Activated CD8-positive, alpha-beta memory T cell treated with anti-CD3 and anti-CD28 coated beads for 1 hour (primary cell): ENCODE measurements at places on chromosomes 5 and 9.

DNA sequence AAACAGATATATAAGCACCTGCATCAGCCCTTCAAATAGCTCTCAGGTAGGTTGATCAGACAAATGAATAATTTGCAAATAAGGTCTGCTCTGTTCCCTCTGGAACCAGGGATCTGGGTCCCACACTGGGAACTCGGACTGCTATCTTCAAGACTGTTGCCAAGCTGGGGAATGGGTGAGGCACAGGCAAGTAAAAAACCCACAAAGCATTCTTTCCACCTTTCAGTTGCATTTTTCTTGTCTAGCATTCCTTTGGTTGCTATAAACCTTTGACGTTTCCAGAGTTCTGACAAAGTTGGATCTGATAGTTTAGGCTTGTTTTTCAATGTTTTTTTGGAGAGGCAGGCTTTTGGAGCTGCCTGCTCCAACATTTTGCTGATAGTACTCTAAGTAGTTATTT is 20.1 kb downstream of the FBXL17 start:
- no peak for DNase-seq

- no peak for DNase-seq
Measured at GRCh38 chr5:97276474-97277120, 93.5 kb upstream of the RIOK2 start.

DNA sequence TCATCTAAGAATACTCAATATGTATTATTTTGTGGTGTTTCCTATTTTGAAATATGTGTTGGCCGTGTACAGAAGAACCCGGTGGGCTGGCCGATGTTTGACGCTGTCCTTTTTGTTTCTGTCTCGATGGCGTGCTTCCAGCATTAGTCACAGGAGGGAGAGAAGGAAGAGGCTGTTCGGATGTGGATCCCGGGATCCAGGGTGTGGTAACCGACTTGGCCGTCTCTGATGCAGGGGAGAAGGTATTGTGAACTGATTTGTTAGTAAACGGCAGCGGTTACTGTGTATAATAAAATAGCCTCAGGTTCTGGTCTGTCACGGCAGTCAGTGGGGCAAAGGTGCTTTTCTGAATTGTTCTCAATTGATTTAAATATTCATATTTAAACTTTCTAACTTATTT is 275.0 kb downstream of the ARHGEF28 start:
- DNase-seq = no peak

- DNase-seq = no peak
Measured at GRCh38 chr9:94110821-94111252, 26.6 kb downstream of the PTPDC1 start.

DNA sequence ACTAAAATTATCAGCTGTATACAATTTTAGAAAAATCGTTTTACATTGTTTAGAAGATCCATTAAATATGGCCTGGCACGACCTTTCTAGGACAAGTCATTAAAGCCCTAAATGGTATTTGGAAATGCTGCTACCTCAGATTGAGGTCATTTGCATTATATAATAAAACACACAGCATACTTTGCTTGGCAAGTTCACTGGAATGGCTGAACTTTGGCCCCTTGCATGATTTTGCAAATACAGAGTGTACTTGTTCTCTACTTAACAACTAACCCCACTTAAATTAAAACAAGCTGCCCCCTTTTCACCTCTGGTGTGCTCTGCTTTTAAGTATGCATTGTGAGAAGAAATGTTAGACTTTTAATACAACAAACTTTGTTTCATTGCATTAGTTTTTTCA is 860.1 kb downstream of the PTPRD start:
- DNase-seq = no peak

GRCh38 chr9:1599961-1600360 is 415.2 kb upstream of the SMARCA2 start:
- no peak for DNase-seq

- DNase-seq = peak; percentile 16
Measured at GRCh38 chr9:34547960-34548611, 25.3 kb upstream of the ENHO start.

GRCh38 chr5:141431286-141431685 is 979 bp downstream of the PCDHGA12 start:
- DNase-seq = no peak

DNA sequence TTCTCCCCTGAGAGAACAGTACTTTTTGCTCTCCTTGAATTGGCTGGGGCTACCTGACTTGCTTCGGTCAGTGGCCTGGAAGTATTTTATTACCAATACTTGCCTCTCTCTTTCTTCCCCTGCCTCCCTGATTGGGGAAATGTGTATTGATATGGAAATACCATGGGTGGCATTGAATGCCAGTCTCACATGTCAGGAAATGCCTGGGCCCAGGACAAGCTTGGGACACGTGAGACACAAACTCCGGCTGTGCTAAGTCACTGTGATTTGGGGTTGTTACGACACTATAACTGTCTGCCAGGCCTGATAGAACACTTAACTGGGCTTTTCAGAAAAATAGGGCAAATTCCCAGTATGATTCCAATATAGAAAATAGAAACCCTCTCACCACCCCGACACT is 238.3 kb downstream of the GADD45G start:
- no peak for DNase-seq

DNA sequence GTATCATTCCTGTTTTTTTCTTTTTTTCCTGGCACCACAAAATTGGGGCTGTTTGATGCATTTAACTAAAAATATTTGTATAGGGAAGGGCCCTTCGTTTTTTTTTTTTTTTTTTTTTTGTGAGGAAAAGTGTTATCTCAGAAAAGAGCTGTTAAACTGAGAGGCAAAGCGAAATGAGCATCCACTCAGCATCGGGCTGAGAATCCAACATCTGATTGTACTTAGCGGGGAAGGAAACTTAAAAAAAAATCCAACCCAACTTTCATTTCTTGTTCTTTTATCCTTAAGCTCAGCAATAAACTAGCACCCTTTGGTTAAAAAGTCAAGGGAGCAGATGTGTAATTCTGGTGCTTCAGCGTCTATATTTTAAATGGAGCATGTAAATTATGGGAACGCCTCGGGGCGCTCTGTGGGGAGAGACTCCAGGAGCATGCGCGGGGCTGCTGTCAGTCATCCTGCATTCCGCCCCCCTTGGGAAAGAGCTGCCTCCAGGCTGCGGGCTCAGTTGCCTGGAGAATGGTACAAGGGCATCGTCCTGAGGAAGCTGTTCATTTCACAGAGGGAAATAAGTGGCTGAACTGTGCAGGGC is 33.3 kb downstream of the DMRT2 start:
- no peak for DNase-seq

DNA sequence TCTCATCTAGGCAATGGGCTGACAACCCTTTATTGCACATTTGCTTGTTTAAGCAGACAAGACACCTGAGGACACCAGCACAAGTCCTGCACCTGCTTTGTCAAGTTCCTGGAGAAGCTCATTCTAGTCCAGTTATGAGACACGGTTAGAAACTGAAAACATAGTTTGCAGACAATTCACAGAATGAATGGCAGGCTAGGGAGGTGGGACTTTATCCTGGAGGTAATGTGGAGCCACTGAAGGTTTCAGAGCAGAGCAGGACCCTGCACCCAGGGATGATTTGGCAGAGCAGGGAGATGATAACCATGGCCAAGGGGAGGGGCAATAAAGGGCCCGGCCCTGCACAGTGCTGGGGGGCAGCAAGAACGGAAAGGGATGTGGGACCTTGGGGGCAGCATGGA is 50.7 kb upstream of the SLC25A51 start:
- DNase-seq = no peak

GRCh38 chr5:37738057-37738691 is 101.7 kb downstream of the GDNF start:
- DNase-seq = no peak

DNA sequence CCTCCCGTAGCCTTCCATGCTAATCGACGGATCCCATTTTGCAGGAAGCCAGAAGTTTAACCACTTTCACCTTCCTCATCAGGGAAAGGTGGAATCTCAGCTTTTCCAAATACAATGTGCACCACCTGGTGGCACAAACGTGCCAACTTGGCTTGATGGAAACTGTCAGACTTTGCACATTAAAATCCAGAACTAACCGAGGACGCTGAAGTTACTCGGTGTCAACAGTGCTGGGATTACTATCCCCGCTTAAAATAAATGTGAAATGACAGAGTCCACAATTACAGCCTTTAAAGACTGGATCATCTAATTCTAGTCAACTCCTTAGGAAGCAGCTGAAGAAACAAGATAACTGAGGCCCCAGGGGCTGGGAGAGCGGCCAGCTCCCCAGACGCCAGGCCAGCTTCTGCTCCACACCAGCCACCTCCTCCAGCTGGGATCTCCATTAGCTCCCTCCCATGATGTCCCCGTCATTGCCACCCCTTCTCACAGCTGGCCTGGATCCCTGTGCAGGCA is 50.1 kb upstream of the RETREG1 start:
- no peak for DNase-seq

GRCh38 chr5:74257645-74258313 is 382.7 kb downstream of the ENC1 start:
- DNase-seq = no peak

GRCh38 chr9:86700629-86701028 is 246.7 kb downstream of the GAS1 start:
- DNase-seq = no peak

GRCh38 chr9:137989156-137989555 is 111.6 kb downstream of the CACNA1B start:
- no peak for DNase-seq

GRCh38 chr5:24407466-24407865 is 237.3 kb downstream of the CDH10 start:
- no peak for DNase-seq

GRCh38 chr9:134325096-134325812 is 1.0 kb upstream of the RXRA start:
- no peak for DNase-seq

- no peak for DNase-seq
Measured at GRCh38 chr5:166909040-166909439, 1382.4 kb upstream of the WWC1 start.

DNA sequence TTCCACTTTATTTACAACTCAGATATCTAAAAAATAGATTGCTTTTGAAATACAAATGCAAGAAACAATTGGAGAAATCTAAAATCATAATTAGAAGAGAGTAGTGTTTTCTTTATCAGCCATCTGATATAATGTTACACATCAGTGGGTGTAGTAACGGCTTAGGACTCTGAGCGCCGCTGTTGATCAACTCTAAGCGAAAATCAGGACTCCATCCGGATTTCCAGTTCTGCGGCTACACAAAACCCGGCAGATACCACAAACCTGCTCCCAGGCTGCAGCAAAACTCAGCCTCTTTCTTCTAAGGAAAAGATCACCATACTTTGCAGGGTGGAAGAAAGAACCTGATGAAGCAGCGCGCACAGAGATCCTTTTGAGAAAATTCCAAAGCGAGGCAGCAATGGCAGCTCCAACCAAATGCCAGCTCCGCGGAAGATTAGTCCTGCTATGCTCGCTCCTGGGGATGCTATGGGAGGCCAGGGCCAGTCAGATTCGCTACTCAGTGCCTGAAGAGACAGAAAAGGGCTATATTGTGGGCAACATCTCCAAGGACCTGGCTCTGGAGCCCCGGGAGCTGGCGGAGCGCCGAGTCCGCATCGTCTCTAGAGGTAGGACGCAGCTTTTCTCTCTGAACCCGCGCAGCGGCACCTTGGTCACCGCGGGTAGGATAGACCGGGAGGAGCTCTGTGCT is at the start of gene PCDHGA9:
PCDHGA9 (plus strand) TSS at position 226 of the 691 bp plus-strand sequence; CDS start at position 401, 175 bp downstream.
- no peak for DNase-seq

- DNase-seq = no peak
Measured at GRCh38 chr9:136211441-136212344, 6.8 kb upstream of the LHX3 start.

- no peak for DNase-seq
Measured at GRCh38 chr5:68544091-68544647, 328.6 kb downstream of the PIK3R1 start.
